ENCODE measurements at places on chromosomes 2 and 18.

DNA sequence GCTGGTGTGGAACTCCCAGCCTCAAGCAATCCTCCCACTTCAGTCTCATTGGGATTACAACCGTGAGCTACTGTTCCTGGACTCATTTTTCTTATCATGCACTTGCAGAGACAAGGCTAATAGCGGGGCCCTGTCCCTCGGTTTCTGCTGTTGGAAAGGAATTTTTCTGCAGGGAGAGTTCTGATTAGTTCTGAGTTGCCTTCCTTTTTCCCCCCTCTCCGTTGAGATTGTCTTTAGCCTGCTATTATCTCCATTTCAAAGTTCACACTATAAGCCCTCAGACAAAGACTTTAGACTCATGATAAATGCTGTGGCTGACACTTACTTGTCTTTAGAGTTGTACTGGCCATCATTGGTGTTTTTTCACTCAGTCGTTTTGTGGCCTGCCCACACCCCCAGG lies 97.2 kb downstream of the NCOA1 start:
- no peak for DNase-seq

- DNase-seq, result no peak
Measured at GRCh38 chr2:110820128-110820527, 87.8 kb downstream of the ACOXL start.

DNA sequence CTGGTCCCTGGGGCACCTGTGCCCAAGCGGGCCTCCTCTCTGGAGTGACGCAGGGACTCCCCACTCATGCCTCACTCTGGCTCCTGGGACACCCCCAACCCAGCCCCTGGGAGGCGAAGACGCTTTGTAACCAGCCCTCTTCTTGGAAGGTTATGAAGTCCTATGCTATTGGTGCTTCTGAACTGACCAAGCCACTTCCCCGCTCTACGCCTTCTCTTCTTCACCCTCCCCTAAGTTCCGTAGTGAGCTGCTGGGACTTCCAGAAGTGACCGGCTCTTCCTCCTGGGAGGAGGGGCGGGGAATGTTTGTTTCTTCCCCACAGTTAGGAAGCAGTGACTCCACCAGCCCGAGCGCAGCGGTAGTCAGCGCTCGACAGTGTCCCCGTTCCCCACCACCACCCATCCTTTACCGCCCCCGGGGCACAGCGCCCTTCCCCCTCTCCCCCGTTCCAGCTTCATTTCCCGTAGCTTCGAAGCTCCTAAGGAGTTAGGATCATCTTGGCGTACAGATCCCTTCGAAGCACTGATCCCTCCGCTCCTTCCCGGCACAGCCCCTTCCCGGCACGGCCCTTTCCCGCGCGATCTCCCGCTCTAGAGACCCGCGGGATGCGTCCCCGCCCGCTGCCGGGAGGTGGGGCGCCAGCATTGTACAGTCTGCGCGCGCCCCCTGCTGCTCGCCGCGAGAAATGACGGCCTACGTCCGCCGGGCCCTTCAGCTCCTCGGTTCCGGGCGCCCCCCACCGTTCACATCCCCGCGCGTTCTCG lies 25.3 kb upstream of the NOTO start:
- peak; percentile 92 for DNase-seq

- no peak for DNase-seq
Measured at GRCh38 chr2:128797533-128797932, 478.9 kb upstream of the HS6ST1 start.

DNA sequence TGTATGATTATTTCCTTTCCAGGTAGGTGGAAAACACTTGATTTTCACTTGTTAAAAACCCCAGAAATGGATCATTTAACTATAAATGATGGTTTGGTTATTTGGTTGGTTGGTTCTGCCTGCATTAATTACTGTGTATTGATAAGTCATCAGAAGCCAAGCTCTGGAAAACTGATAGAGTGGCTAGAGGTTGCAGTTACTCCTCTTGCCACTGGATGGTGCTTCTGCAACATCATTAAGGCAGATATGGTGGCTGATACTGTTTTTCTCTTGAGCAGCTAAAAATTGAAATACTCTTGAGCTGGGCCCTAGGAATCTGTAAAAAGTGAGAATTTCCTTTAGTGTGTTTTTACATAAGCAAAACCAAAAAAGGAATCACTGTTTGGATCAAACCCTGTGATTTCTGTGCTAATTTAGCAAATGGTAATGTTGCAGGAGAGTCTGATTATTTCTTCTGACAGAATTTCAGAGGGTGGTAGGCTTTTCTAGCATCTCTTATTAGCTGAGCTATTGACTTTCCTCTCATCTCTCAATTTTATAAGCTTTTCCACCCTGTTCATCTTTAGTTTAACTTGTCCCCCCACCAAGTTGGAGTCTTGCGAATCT lies 54.3 kb downstream of the RAB10 start:
- no peak for DNase-seq

DNA sequence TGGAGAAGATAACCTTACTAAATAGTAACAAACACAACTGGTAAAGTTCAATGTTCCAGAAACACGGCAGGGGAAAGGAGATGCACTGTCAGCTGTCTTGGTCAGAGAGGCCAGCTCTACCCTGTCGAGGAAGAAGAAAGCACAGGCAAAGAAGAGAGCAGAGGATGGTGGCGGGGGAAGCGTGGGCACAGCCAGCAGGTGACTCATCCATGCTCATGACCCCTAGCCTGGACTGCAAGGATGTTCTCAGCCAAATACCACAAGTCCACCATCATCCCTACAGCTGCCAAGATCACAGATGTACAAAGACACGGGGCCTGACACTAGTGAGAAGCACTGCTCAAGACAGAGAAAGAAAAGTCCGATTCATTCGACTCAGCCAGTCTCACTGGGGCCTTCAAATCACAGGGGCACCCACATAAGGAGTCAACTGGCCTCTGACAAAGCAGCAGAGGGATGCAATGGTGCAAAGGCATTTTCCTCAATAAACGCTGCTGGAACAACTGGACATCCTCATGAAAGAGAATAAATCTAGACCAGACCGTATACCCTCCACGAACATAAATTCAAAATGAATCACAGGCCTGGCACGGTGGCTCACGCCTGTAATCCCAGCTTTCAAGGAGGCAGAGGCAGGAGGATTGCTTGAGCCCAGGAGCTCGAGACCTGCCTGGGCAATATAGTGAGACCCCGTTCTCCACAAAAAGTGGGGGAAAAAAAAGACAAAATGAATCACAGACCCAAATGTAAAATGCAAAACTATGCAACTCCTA lies 5.6 kb downstream of the DTYMK start:
- peak; percentile 25 for DNase-seq

All from mucosa of gallbladder (tissue), 1 donor.